Articular chondrocyte of knee joint (primary cell): ENCODE measurements at places on chromosomes 2 and 18. TPM values are rescaled to one million over a fixed set of nuclear protein-coding genes. Genes with fewer than 3 reads are reported as not detected.

The AFF3 gene
- total RNA-seq: 6.1 and 7.9 TPM in 2 replicates

The MYO5B gene
- 6.0 and 6.6 TPM in 2 replicates for total RNA-seq

The CXCR1 gene
- total RNA-seq: not detected in 2 replicates

The SPC25 gene
- 3.7 and 4.9 TPM in 2 replicates for total RNA-seq

The HOXD10 gene
- total RNA-seq: 0.78 and 1.2 TPM in 2 replicates

The CRYGC gene
- total RNA-seq: not detected in 2 replicates

The ECEL1 gene
- total RNA-seq: not detected in 2 replicates
